ENCODE measurements at places on chromosomes 5 and 9.

- DNase-seq, result no peak
Measured at GRCh38 chr5:7927466-7928375, 58.8 kb downstream of the MTRR start.

- DNase-seq, result no peak
Measured at GRCh38 chr9:106864373-106865143, 1.6 kb downstream of the ZNF462 start.

GRCh38 chr5:31049936-31050704 is 143.4 kb upstream of the CDH6 start:
- no peak for DNase-seq

GRCh38 chr5:6308683-6309082 is 69.7 kb downstream of the MED10 start:
- DNase-seq, result no peak

- DNase-seq, result no peak
Measured at GRCh38 chr5:102271759-102272158, 24.3 kb downstream of the SLCO4C1 start.

DNA sequence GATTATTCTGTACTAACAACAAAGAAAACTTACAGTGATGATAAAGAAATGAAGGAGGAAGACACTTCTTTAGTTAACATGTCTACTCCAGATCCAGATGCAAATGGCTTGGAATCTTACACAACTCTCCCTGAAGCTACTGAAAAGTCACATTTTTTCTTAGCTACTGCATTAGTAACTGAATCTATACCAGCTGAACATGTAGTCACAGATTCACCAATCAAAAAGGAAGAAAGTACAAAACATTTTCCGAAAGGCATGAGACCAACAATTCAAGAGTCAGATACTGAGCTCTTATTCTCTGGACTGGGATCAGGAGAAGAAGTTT is 67.9 kb downstream of the VCAN start:
- no peak for DNase-seq

DNA sequence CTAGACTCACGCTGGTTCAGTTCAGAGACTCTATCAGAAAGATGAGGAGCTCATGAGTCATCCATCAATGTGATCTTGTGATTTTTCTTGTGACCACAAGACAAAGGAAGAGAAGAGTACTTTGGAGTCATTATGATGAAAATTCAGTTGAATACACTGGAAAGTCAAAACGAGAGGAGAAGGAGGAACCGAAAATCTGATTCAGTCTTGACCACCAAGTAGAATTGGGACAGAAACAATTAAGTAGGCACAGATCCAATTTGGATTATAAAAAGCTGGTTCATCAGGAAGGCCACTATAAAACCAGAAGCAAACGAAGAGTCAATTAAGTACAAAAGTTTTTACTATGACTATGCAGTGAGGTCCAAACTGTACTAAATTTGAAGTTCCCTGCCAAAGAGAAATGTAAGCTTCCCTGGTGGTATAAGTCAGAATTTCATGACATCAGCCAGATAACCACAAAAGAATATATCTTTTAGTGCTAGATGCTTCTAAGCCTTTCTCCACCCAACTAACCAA is 90.9 kb downstream of the THBS4 start:
- peak; percentile 72 for DNase-seq

DNA sequence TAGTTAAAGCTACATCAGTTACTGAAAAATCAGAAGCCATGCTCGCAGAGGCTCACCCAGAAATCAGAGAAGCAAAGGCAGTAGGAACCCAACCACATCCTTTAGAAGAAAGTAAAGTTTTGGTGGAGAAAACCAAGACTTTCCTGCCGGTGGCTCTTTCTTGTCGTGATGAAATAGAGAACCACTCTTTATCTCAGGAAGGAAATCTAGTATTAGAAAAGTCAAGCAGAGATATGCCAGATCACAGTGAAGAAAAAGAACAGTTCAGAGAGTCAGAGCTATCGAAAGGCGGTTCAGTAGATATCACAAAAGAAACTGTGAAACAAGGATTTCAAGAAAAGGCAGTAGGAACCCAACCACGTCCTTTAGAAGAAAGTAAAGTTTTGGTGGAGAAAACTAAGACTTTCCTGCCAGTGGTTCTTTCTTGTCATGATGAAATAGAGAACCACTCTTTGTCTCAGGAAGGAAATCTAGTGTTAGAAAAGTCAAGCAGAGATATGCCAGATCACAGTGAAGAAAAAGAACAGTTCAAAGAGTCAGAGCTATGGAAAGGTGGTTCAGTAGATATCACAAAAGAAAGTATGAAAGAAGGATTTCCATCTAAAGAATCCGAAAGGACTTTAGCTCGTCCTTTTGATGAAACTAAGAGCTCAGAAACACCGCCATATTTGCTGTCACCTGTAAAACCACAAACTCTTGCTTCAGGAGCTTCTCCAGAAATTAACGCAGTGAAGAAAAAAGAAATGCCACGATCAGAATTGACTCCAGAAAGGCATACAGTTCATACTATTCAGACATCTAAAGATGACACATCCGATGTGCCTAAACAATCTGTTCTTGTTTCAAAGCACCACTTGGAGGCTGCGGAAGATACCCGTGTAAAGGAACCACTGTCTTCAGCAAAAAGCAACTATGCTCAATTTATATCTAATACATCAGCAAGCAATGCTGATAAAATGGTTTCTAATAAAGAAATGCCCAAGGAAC is 47.2 kb downstream of the CMYA5 start:
- DNase-seq, result no peak

DNA sequence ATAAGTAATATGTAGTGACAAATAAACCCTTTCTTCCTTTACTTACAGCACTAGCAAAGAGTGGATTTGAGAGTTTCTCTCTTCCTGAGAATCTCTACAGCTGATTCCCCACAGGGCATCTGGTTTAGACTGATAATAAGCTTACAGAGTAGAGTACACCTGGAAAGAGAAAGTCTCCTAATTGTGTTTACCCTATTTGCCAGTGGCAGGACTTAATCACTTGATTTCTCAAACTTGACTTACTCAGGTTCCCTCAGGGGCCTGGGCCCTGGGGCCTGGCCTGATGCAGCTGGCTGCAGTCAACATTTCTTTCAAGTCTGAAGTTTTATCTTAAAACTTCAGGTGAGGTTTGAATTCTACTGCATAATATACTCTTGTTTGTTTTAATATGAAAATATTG is 38.0 kb upstream of the UBTD2 start:
- DNase-seq, result no peak

- DNase-seq, result no peak
Measured at GRCh38 chr5:26572480-26572879, 465.9 kb downstream of the CDH9 start.

GRCh38 chr5:143552680-143553079 is 149.2 kb upstream of the NR3C1 start:
- DNase-seq, result no peak

DNA sequence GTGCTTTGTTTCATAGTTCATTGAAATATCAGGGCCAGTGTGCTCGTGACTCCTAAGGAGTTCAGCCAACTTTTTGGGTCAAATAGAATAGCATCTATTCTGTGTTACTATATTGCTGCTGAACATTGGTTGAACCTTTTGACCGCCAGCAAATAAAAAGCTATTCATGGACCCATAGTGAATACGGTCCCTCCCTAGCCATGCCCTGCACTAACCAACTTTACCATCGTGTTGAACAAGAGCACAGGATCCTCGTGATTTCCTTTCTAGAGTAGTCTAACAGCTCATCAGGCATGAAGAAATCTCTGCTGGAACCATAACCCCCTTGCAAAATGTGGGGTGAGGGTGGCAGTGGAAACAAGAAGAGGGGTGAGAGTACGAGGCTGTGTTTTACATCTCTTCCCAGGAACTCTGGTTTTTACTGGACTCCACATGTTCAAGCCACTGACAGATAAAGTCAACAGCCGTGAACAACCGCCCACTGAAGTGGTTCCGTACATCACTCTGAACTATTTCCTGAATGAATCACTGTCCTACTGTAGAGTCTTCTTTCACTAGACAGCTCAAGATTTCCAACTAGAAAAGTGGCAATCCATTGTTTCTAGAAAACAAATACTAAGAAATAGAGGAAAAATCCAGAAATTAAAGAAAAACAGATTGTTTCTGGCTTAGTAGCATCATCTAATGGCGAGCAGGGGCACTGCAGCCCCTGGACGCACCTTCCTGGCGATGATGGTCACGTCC is 70.1 kb upstream of the SPATA31E1 start:
- peak; percentile 31 for DNase-seq

GRCh38 chr9:111149018-111149759 is 110.9 kb upstream of the LPAR1 start:
- DNase-seq, result no peak

GRCh38 chr9:81462801-81463200 is 226.5 kb downstream of the TLE1 start:
- DNase-seq, result peak; percentile 57

GRCh38 chr5:28234356-28234968 is 1196.1 kb upstream of the CDH9 start:
- no peak for DNase-seq

GRCh38 chr5:170640731-170641588 is 137.1 kb downstream of the KCNIP1 start:
- no peak for DNase-seq

DNA sequence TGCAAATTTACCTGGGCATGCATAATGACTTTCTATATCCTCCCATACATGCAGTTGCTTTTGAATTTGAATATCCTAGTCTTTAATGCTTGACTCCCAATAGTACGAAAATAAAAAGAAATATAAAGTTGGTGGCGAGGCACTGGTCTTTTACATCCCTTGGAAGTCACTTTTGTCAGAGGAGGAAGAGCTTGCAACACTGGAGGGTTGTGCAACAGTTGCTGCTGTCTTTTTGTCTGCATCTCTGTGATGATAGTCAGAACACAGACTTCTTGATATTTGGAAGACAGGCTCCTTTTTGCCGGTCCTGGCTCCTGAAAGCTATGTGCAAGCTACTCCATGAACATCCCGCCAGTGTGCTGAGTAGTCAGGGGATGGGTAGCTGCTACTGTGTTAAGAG is 16.8 kb upstream of the SGCD start:
- DNase-seq, result no peak

DNA sequence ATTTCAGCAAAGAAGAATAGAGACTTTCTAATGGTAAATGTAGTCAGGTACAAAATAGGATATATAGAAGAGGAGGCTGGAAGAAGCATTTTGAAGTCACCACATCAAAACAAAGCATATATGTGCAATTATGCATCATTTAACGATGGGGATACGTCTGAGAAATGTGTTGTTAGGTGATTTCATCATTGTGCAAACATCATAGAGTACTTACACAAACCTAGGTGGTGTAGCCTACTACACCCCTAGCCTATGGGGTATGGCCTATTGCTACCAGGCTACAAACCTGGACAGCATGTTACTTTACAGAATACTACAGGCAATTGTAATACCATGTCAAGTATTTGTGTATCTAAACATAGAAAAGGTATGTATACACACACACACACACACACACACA is 28.4 kb downstream of the ELP1 start:
- no peak for DNase-seq

- no peak for DNase-seq
Measured at GRCh38 chr5:140348104-140348503, 1.7 kb upstream of the HBEGF start.

DNA sequence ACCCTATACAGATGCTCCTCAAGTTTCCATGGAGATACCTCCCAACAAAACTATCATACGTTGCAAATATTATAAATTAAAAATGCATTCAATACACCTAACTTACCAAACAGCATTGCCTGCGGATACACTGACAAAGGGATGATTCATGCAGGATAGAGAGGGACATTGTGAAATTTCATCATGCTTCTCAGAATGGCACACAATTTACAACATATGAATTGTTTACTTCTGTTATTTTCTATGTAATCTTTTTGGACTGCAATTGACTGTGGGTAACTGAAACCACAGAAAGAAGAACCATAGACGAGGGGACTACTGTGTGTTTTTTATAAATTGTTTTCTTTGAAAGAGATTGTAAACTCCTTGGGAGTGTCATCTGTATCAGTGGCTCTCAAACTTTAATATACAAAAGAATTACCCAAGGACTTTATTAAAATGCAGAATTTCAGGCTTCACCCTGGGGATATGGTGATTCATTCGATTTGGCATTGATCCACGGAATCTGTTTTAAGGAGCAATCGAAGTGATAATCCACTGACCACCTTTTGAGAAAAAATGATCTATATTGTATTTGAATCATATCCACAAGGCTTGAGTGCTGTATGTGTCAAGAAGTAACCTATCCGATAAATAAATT is 146.4 kb downstream of the SGCD start:
- DNase-seq, result no peak

GRCh38 chr9:134408939-134409737 is 82.9 kb downstream of the RXRA start:
- no peak for DNase-seq

DNA sequence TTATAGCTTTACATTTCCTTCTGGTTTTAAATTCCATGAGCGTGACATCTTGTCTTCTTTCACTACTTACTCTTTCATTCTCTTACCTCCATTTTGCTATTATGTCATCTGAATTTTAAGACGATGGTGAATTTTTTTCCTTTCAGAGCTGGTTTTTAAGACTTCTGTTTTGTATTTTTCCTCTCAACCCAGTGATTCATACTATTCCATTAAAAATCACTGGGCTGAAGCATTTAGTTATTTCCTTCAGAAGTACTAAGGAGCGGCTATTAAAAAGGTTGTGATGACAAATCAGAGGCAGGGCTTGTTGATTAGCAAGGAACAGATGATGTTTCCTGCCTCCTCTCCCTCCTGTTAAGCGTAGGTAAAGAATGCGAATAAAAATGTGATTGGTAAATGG is 16.5 kb downstream of the AGXT2 start:
- peak; percentile 57 for DNase-seq

DNA sequence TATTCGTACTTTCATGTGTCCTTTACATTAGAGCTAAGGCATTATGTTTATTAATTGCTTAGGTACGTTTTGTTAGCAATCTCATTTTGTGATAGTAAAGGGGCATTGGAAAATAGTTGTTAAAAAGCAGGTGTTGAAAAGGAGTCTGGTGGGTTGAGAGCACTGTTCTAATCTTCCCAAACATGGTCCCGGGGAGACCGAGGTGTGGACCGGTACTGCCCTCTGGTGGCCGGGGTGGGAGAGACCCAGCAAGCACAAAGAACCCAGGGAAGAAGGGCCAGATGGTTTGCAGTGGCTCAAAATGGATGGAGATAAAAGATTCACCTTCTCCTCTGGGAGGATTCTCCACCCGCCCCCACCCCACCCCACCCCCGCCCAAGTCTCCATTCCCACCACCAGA is 26.1 kb downstream of the IDNK start:
- no peak for DNase-seq

DNA sequence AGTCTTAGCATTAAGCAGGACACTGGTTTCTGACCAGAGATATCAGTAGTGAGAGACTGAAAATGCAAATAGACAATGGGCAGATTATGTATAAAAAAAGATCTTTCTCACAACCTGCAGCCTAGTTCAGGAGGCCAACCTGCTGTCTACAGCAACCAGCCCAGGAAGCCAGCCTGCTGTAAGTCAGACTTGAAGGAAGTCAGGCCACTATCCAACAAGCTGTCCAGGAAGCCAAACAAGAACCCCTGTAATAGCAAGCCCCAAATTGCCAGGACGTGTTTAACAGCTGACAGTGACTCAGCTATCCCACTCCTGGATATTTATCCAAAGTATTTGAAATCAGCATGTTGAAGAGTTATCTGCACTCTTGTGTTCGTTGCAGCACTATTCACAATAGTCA is 121.8 kb upstream of the SPIN1 start:
- no peak for DNase-seq

- no peak for DNase-seq
Measured at GRCh38 chr5:173659423-173659822, 43.0 kb upstream of the BOD1 start.

GRCh38 chr5:112846556-112846955 is 14.5 kb upstream of the SRP19 start:
- DNase-seq, result no peak

GRCh38 chr5:141843156-141843927 is 34.9 kb downstream of the PCDH1 start:
- no peak for DNase-seq

GRCh38 chr5:87277279-87277835 is 9.7 kb downstream of the RASA1 start:
- DNase-seq, result no peak
